Stimulated activated CD4-positive, alpha-beta T cell treated with anti-CD3 and anti-CD28 coated beads, Interleukin-4, amount 100 ng/mL, for 24 hours (primary cell): ENCODE measurements at places on chromosomes 13 and 19.

DNA sequence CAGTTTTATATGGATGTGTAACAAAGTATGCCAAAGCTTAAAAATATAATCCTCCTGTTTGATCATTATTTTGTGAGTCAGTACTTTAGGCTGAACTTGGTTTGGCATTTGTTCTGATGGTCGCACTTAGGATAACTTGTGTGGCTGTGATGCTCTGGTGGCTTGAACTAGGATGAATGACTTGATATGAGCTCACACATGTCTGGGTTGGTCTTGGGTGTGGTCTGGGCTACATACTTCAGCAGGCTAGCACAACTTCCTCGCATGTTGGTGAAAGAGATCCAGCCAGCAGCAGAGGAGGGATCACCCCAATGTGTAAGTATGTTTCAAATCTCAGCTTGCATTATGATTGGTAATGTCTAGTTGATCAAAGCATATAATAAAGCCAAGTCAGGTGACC, 969.1 kb upstream of the PCDH9 start:
- no peak for DNase-seq

GRCh38 chr19:28500296-28500695, 712.7 kb downstream of the UQCRFS1 start:
- no peak for DNase-seq

GRCh38 chr13:39102981-39103490, 64.8 kb downstream of the NHLRC3 start:
- no peak for DNase-seq

GRCh38 chr13:72453161-72453560, 274.3 kb downstream of the MZT1 start:
- DNase-seq, result no peak

DNA sequence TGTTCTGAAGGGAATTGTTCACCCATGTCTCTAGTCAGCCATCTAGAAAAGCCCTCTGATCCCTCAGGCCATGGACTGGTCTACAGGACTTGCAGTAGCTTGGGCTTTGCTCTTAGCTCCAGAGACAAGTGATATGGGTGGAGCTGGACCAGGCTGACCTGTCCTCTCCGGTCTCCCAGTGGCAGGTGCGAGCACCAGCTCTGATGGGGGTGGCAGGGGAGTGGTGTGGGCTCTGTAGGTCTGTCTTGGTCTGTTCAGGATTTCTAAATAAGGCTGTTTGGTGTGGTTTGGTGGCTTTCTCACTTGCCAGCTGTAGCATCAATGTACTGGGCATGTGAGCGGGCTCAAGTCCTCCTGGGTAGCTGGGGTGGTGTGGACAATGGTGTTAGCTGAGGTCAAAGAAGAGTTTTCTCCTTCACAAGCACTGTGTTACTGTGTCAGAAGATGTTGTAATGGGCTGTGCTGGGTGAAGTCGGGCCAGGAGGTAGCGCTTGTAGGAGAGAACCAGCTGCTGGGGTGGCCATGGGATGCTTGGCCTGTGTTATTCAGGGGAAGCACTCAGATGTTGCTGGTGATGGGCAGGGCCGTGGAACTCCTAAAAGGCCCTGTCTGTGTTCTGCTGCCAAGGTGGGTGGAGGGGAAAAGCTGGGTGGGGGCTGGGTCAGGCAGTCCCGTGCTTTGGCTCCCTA, 16.9 kb downstream of the GPC6 start:
- DNase-seq, result no peak

DNA sequence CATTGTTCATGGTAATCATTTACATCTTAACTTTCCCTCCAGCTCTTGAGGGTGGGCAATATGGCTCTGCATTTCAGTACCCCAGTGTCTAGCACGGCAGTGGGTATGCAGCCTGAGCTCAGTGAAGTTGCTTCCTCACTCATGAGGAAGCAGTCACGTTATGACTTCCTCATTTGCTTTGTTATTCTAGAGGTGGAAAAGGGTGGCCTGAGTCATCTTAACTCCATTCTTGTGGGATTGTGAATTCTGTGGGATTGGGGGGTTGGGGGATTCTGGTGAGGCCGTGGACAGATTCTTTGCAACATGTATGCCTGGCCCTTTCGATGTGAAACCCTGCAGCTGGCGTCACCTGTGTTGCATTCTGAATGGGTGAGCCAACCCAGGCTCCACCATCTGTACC, 406.7 kb upstream of the ZNF507 start:
- DNase-seq, result no peak

DNA sequence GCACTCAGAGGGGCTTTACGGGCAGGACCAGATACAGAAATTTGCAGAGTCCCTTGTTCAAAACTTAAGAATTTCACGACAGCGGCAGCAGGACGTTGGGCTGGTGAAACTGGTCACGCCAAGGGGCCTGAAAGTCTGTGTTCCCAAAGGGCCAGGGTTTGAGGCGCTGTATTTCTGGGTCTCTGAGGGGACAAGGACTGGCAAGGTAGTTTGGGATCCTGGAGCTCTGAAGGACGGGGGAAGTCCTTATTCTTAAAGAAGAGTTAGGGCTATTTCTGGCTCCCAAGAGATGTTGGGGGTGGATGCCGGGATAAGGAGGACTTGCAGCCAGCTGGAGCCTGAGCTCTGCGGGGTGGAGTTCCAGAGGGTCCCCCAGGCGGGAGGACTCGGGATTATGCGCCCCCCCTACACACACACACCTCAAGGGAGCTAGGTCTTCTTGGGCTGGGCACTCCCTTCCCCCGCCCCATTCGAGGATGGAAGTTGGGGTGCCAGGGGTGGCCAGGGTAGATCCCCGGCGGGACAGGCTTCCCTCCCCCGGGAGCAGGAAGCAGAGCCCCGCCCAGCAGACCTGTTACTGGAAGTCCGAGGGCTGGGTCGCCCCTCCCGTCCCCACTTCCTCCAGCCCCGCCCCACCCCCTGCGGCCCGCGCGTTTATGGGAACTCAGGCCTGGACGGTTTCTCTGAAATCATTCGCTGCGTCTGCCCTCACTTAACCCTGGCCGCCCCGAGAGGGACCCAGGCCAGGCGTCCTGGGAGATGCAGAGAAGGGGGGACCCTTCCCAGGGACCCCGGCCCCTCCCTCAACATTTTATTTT, 5.6 kb downstream of the BCL3 start:
- peak; percentile 73 for DNase-seq

DNA sequence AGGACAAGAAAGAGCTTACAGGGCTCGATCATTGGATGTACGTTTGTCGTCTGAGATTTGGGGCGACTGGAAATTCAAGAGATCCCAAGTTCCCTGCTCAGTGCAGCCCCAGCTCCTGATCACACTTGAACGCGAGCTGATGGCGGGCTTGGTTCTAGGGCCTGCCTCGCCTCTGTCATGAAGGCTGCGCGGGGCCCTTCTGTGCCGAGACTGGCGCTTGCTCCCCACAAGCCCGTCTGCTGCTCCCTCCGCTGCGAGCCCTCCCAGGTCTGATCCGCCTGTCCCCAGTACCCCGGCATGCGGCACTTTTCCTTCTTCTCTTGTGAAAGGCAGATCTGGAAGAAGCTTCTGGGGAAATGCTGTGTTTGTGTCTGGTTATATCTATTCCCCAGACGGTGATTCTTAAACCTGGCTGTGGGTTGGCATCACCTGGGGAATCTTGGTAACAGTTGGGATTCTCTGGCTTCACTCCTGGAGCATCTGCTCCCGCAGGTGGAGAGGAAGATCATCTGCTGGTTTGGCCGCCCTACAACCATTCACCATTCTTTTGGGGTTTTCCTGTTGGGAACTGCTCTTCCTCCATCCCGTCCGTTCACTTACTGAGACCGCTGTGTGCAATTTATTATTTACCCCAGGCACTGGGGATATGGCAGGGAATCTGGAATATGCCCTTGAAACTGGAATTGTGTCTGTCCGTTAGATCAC, 43.6 kb downstream of the SIPA1L3 start:
- no peak for DNase-seq

GRCh38 chr13:110221406-110222117, 85.4 kb downstream of the COL4A1 start:
- DNase-seq, result no peak

GRCh38 chr13:33235564-33235963, 50.0 kb downstream of the STARD13 start:
- no peak for DNase-seq

GRCh38 chr19:53102206-53102755, 941 bp downstream of the ZNF160 start:
- DNase-seq, result no peak

GRCh38 chr13:89930861-89931260, 1416.6 kb upstream of the MIR17HG start:
- no peak for DNase-seq
